ENCODE measurements at places on chromosomes 12 and 14.

- no peak for DNase-seq
Measured at GRCh38 chr12:104656921-104657320, 200.2 kb downstream of the CHST11 start.

DNA sequence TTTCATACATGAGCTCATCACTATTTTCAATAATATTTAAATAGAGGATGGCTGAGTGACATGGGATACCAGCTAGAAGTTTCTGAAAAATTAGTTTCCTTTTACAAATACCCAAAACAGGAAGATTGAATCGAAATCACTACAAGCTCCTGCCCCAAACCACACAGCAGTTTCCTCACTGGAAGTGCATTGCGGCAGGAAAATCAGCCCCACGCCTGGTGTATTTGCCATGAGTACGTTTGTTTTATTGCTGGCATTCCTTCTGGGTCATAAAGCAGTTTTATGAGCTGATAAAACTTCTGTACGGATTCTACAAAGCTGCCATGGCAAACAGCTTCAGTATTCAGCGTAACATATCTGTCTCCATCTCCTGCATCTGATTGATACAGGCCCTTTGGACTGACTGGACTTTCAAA is 23.7 kb downstream of the CDC42BPB start:
- DNase-seq, result no peak

- no peak for DNase-seq
Measured at GRCh38 chr12:115341442-115341841, 657.5 kb upstream of the TBX3 start.

DNA sequence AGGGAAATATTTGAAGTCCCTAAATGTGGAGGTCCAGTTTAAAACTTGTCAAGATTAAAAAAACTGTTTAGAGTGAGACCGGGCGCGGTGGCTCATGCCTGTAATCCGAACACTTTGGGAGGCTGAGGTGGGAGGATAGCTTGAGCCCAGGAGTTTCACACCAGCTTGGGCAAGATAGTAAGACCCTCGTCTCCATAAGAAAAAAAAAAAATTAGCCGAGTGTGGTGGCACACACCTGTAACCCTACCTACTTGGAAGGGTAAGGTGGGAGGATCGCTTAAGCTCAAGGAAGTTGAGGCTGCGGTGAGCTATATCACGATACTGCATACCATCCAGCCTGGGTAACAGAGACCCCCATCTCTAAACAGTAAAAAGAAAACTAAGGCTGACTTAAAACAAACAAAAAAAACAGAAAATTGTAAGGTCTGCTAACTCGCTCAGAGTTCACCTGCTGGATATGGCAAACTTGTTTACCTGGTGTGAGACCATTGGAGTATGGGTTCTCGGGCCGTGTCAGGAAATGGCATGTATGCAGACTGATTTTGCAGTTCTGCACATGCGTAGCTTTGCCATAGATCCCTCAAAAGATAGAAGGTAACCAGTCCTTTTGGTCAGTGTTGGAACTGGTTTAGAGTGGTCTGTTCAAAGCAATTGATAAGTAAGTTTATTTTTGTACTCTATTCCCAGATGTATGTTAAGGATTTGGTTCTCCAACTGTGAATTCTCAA is 2.1 kb downstream of the RNF10 start:
- DNase-seq, result no peak

DNA sequence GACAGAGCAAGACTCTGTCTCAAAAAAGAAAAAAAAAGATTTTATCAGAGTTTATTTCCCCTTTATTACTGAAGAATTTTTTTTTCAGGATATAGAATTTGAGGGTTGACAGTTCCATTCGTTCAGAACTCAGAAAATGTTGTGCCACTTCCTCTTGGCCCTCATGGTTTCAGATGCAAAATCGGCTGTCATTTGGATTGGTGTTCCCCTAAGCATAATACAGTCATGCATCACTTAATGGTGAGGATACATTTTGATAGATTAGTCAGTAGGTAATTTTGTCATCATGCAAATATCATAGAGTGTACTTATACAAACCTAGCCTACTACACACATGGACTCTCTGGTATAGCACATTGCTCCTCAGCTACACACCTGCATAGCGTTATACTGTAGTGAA is 263.9 kb upstream of the RTL1 start:
- DNase-seq, result no peak

GRCh38 chr14:78834766-78835451 is 664.7 kb downstream of the NRXN3 start:
- DNase-seq, result peak; percentile 95

DNA sequence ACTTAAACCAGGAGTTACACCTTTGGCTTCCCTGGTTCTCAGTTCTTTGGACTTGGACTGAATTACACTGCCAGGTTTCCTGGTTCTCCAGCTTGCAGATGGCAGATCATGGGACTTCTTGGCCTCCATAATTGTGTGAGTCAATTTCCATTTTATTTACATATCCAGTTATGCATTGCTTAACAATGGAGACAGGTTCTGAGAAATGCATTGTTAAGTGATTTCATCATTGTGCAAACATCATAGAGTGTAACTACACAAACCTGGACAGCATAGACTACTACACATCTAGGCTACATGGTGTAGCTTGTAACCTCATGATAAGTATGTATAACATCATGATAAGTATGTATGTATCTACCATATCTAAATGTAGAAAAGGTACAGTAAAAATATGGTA is 276.1 kb upstream of the BTG1 start:
- DNase-seq, result no peak

DNA sequence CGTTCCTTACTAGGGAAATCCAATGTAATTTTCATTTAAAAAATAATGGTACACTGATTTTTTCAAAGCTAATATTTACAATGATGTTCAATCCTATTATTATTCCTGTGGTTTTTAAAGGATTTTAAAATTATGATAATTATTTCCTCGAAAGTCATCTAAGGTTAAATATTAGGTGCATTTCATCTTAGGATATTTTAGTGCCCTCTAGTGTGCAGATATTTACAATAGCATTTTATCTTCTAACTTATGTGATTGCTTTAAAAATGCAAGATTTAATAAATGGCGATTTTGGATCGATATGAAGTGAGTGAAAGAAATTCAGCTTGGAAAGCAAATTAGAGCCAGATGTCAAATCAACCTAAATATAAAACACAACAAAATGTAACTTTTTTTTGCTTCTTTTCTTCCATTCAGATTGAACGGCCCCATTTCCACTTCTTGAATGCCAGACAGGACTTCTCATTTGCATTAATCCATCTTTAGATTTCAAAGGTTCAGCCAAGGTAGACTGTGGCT is 293.5 kb downstream of the SLC6A15 start:
- no peak for DNase-seq

DNA sequence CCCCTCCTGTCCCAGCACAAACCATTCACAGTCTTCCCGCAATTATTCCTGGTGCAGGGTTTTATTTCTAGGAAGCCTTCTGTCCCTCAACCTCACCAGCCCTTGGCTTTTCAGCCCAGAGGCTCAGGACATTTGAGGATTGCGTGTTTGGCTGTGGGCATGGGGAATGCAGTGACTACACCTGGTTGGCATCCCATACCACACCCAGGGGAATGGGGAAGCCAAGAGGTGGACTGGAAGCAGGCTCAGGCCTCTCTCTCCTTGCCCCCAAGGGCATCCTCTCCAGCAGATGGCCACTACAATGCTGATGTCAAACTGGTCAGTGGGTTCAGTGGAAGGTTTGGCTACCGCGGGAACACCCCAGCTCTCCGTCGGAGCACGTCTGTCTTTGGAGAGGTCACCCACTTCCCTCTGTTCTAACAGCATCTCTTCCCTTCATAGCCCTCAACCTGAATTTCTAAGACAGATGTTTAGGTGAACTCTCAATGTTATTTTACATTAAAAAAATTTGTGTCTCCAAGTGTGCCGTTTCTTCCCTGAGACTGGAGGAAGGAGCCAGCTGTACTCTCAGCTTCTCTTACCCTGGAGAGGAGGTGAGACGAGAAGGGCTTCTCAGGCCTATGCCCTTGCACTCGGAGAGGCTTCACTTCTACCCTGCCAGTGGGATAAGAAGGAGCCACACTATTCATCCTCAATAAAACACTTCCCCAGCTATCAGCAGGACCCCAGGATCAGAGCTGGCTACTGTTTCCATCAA is 35.5 kb downstream of the DCAF4 start:
- DNase-seq, result no peak

GRCh38 chr12:52519826-52520662 is at the start of gene KRT5:
KRT5 (minus strand) TSS chr12:52520394; CDS start chr12:52520296, 98 bp downstream.
- no peak for DNase-seq

DNA sequence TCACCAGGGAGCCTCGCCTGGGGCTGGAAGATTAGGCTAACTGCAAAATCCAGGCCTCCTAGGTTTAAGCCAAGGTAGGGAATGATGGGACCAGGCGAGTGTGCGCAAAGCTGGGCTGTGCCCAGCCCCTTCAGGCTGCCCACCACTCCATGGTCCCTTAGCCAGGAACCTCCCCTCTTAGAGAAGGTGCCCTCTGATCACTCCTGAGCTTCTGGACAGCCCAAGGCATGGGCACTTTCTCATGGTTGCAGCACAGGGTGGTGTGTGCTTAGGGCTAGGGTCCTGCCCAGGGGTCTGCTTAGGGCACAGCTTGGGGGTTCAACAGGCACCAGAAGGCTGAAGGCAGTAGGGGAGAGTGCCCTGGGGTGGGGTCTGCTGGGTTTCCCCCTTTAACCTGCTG is 69.0 kb downstream of the PRIMA1 start:
- no peak for DNase-seq

All from NCI-H1694 treated with DMSO at 0.1 percent for 48 hours (cell line).